Amniotic epithelial cell (primary cell): ENCODE measurements at places on chromosomes 6 and 20.
A peak's percentile ranks its signal among the peaks of the same experiment; 100 is the strongest.

DNA sequence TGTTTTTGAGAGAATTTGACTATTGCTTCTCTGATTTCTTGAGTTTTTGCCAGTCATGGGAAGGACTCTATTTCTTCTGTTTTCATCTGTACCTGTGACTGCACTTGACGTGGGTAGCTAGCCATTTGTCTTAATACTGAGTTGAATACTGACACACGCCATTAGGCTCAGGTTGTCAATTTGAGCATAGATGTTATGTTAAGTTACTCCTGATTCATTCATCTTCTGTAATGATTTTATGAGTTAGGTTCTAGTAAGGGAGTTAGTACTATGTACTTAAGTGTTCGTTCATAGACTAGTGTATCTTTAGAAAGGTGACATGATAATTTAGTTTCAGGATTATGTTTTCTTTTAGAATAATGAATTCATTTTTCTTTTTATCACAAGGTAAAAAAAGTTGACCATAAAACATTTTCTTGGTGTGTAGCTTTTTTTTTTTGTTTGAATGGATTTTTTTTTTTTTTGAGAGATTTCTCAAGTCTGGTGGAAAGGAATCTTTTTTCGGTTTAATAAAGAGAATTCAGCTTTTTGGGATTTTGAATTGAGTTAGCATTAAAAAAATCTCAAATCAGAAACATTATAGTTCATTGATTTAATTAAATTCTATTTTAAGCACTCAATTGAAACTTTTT is 1.7 kb downstream of the AFDN start:
- no peak for DNase-seq

- no peak for DNase-seq
These were observed 17.0 kb upstream of the BMP2 start for GRCh38 chr20:6750438-6750837.

GRCh38 chr6:146305951-146306350 is 237.7 kb upstream of the RAB32 start:
- no peak for DNase-seq

DNA sequence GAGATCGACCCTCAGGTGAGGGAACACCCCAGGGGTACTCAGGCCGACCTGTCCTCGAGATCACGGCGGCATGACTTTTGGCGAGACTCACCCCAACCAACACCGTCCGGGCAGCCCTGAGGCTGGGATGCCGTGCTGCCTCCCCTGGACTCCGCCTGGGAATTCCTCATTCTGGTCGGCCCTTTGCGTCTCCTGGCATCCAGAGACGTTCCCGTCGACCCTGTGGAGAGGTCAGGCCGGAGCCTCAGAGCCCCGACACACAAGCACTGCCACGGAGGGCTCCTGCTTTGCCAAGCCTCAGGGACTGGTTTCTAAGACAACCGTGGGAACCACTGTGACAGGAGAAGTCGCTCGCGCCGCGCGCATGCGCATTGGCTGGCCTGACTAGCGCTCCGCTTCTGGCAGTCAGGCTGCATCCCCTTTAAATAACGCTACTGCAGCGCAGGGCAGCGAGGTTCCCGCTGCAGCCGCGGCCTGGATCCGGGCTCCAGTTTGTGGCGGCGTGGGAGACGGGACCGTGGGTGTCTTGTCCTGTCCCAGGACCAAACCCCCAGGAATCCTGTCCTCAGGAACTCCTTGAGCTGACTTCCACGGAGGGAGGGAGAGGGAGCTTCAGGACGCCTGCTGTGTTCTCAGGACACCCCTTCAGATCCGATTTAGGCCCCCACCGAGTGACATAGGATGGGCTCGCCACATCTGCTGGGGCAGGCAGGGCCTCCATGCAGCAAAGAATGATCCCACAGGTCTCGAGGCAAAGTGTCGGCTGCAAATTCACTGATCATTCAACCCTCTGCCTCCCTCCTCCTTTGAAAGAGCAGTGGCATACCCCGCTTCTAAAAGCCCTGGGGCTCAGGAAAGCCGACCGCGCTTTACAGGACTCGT is 163.2 kb upstream of the ZNF337 start:
- no peak for DNase-seq

DNA sequence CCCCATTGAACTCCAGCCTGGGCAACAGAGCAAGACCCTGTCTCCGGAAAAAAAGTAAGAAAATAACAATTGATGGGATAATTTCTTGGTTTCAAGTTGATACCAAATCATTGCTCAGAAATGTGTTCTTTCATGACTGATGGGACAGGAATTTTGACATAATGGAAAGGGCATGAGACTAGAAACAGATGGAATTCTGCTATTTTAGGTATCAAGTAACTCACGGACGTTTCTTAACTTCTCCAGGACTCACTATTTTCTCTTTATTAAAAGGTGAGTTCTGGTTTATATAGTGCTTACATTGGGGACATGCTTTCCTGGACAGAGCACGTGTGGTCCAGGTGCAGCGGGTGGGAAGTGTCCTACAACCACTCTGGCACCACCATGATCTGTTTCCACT is 6.0 kb upstream of the DSP start:
- DNase-seq: peak; percentile 13

DNA sequence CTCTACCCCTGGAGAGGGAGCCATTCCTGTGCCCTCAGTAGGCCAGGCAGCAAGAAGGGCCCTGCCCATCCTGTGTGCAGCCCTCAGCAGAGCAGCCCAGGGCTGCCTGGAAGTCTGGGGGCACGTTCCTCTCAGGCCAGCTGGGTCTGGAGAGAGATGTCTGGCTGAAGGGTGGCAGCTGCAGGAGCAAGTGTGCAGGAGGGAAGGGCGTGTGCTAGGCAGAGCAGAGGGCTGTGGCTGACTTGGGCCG is 62.7 kb downstream of the NOL4L start:
- no peak for DNase-seq

- no peak for DNase-seq
These were observed 131.3 kb upstream of the GMDS start for GRCh38 chr6:2376429-2377355.

- DNase-seq: no peak
These were observed 210.5 kb downstream of the ERMARD start for GRCh38 chr6:169961772-169962561.

DNA sequence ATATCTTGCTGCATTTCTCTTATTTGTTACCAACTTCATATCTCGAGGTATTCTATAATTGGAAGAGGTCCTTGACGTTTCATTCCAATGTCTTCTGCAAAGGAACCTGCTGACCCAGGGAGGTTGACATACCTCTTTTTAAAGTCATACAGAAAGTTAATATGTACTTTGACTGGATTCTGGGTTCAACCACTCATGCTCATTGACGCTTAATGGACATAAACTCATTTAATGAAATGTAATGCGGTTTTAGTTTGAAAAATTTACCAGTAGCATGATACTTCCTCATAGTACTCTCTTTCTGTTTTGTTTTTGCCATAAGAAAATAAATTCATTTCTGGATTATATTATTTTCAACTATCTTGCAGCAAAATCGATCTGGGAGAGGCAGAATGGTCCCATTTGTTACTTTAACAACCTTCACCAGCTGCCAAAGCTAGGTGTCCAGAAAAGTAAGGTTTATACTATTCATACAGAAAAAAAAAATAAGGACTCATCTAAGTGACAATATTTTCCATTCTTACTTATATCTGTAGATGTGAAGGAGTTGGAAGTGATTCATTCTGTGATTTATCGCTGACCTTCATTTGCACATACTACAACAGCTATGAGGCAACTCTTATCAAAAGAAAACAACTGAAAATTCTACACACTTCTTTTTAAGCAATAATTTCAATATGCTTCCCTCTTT is 101.6 kb downstream of the ATXN1 start:
- peak; percentile 92 for DNase-seq

- DNase-seq: no peak
These were observed 147.1 kb downstream of the AKAP7 start for GRCh38 chr6:131282365-131282764.

DNA sequence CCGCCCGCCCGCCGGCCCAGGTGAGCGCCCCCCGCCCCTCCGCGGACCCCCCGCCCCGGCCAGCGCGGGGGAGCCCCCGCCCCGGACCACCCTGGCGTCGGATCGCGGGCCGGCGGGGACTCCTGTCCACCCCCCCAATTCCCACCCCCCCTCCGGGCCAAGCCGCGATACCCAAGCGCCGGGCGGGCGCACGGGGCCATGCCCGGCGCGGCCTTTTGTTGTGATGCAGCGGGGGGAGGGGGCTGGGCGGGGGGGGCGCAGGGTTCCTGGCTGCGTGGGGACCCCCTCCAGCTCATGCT is 245 bp downstream of the SRC start:
- DNase-seq: no peak
